ENCODE measurements at places on chromosomes 4 and X. TPM values are rescaled to one million over a fixed set of nuclear protein-coding genes. Genes with fewer than 3 reads are reported as not detected.

The GPRASP2 gene
- total RNA-seq = 9.6 TPM

The AKAP4 gene
- not detected for total RNA-seq

The LRCH2 gene
- 11.2 TPM for total RNA-seq

The UTP3 gene
- 27.6 TPM for total RNA-seq

The ABCG2 gene
- 2.6 TPM for total RNA-seq

The CCDC158 gene
- not detected for total RNA-seq

The VEGFC gene
- total RNA-seq = 4.5 TPM

The TMPRSS11A gene
- total RNA-seq = not detected

The ABLIM2 gene
- total RNA-seq = 6.6 TPM

The ERAS gene
- total RNA-seq = not detected

The BMX gene
- total RNA-seq = 58.3 TPM

The HOPX gene
- total RNA-seq = 1.1 TPM

The PNMA6F gene
- total RNA-seq = not detected
